Fibroblast of skin of right quadriceps (primary cell): ENCODE measurements at places on chromosomes 16 and 17.

- peak; percentile 39 for DNase-seq
Measured at GRCh38 chr16:51500306-51500705, 349.2 kb upstream of the SALL1 start.

- peak; percentile 73 for DNase-seq
Measured at GRCh38 chr17:65515959-65516948, 45.2 kb downstream of the AXIN2 start.

DNA sequence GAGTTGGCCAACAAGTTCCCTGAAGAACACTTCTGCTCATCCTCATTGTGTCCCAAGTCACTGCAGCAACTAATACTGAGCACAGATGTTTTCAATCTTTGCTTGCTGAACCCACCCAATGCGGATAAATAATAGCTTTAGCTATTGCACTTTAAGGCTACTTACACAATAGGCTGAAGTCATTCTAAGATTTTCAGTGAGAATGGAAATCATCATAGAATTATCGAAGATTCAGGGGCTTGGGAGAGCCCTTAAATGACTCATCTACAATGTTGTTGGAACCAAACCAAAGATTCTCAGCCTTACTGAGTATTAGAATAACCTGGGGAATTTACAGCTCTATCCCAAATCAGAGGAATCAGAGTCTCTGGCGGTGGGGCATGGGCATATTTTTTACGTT is 51.2 kb downstream of the SYCE1L start:
- peak; percentile 40 for DNase-seq

- no peak for DNase-seq
Measured at GRCh38 chr16:88072571-88073001, 121.4 kb downstream of the BANP start.

DNA sequence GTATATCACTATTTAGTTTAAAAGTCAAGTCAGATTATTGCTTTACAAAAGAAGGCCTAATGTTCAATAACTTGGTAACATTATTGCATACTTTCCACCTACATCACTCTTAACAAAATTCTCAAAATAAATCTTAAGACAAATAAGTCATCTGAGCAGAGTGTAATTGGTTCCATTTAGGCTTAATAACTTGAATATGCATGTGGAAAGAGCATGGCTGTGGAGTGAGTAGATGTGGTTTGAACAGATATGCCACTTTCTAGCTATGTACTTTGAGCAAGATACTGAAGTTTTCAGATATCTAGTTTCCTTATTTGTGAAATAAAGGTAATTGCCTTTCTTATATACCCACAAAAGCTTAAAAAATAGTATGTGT is 6.7 kb upstream of the EVI2A start:
- peak; percentile 81 for DNase-seq

DNA sequence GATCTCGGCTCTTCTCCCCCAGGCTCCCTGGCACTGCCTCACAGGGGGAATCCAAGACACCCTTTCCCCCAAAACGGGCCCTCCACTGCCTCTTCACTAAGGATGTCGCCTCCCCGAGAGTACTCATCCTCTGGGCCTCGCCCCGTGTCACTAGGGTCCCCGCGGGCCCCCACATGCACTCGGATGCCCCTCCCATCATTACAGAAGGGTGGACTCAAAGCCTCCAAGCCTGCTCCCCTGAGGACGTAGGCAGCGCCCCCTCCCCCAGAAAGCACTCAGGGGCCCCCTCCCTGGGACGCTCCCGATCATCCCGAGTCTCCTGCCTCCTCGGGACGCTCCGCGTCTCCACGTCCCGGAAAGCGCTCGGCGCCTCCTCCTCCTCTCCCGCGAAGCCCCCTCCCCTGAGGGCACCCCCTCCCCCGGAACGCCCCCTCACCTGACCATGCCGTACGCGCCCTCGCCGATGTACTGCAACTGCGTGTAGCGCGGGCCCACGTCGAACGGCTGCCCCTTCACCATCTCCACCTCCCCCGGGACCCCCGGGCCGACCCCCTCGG is 338 bp downstream of the MAPK3 start:
- DNase-seq, result peak; percentile 8

DNA sequence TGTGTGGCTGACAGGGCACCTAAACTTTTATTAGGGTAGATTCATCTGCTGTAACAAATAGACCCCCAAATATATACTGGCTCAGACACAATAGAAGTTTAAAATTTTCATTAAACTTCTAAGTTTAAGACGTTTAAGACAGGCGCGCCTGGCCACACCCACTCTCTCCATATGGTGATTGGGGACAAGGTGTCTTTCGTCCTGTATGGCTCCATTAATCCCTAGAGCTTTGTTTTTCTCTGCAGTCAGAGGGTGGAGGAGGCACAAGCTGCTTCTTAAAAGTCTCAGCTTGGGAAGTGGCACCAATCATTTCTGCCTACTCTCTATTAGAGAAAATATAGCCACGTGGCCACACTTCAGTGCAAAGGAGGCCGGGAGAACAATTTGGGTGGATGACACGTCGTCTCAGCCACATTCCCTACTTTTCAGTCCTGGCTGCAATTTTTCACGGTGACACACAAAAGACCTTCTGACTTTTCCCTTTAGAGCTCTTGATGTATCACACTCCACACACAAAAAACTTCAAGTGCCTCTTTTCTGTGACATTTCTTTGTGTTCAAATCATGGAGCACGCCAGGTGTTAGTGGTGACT is 125.5 kb upstream of the CACNG3 start:
- DNase-seq, result no peak

DNA sequence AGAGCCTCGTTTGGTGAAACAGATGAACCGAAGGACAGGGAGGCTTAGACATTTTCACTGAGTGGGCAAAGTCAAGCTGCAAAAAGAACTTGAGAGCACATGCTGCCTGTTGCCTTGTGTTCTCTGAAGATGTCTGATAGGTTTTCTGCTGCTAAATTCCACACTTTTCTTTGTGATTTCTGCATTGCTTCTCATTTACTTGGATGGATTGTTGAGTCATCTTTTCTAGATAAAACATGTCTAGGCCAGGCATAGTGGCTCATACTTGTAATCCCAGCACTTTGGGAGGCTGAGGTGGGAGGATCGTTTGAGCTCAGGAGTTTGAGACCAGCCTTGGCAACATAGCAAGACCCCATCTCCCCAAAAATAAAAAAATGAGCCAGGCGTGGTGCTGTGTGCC is 80.4 kb upstream of the CLEC18A start:
- no peak for DNase-seq

DNA sequence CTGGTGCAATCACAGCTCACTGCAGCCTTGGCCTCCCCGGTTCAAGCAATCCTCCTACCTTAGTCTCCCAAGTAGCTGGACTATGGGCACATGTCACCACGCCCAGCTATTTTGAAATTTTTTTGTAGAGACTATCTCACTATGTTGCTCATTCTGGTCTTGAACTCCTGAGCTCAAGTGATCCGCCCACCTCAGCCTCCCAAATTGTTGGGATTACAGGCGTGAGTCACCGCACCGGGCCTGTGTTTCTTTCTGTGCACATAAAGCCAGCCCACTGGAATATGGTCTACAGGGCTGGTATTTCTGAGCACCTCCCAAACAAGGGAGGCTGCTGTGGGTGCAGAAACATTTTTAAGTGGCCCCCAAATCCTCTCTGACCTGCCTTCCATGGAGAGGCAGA is 8.4 kb downstream of the TMEM95 start:
- no peak for DNase-seq

DNA sequence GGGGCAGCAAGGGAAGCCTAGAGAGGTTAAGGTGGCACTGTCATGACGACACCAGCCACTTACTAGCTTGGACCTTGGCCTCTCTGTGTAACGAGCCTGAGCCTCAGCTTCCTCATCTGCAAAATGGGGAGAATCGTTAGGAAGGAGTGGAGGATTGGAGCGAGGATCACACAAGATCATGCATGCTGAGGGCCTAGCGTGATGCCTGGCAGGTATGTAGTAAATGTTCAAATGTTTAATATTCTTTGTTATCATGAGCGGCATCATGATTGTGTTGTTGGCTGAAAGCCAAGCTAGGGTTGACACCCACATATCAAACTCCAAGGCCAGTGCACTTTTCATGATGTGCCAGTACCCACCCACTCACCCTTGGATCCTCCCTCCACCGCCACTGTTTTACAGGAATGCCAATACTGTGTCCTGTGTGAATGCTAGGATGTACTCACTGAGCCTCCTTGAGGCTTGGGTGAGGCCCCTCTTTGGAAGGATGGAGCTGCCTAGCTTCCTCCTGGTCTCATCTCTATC is 192.5 kb downstream of the MSI2 start:
- no peak for DNase-seq

- DNase-seq, result no peak
Measured at GRCh38 chr17:29927546-29927945, 2.5 kb downstream of the SSH2 start.

DNA sequence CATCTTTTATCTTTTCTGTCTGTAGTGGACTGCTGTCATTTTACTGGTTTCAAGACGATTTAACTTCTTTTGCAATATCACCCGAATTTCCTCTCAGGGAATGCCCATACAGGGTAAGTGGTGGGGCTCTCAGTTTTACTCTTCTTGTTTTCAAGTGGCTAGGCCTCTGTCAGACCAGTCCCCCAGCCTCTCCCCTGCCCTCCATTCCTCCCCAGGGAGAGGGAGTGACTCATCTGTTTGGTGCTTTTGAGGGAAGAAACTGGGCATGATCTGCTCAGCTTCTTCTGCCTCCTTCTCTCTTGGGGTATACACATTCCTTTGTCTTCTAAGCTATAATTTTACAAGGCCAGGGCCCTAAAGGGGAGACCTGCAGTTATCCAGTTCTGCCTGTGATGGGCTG is 332.0 kb downstream of the CBLN1 start:
- DNase-seq, result peak; percentile 63

DNA sequence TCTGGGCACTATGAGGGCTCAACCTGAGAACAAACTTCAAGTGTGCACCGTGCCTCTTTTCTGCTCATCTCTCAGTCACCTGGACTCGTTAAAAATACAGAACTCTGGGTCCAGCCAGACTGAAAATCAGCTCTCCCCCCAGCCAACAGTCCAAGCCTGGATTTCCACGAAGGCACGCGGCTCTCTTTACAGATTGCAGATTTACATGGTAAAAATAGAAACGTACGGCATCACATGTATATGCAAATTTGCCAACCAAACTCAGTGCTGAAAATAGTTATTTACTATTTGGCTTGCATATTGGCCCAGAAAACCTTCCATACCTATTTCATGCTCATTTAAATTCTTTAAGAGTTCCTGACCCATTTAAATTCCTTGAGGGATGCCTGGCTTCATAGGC is 315.8 kb downstream of the MAF start:
- DNase-seq, result no peak

- DNase-seq, result no peak
Measured at GRCh38 chr17:2191785-2192184, 111.8 kb downstream of the SMG6 start.

DNA sequence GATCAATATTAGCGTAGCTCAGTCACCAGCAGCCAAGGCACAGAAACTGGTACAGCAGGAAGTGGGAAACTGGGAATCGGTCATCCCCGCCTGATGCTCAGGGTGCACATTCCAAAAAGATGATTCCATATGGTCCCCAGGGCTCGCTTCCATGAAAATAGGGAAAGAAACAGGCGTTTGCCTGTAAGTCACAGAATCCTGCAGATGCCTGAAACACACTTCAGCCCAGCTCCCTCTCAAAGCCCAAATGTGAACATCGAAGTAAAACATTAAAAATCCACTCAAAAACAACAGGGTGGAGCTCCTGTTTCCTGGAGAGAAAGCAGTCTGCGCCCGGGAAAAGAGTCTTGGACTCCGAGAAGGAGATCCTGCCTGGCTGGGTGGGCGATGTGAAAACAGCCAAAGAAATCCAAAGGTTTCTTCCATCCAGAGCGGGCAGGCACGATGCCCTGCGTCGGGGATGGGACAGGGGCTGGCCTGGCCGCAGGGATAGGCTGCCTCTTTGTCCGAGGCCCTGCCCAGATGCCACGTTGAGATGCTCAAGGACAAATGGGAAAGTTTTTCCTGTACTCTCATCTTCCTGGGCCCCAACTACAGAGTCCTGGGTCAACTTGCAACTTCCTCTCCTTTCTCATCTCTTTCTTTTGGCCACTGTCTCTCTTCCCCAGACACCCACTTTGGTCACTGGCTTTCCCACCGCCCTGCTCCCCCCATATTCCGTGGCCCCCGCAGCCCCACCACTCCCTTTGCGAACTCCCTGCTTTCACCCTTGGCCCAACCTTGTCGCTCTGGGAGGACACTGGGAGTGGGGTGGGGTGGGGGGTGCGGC is 743 bp downstream of the WIPI1 start:
- peak; percentile 88 for DNase-seq

DNA sequence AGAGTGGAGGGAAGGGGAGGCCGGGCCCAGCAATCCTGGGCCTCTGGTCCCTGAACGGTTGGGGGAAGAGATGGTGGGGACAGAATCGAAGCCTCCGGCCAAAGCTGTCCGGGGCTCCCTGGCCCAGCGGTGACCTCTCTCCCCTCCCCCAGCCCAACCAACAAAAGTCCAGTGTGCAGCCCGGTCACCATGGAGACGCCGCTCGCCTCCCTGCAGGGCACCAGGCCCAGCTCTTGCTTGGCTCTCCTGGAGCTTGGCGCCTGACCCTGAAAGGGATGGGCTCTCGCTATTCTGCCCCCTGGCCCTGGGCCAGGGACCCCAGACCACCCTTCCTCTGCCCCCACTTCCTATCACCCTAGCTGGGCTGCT is 1.3 kb downstream of the METRN start:
- no peak for DNase-seq

- DNase-seq, result no peak
Measured at GRCh38 chr17:70274255-70274654, 104.9 kb downstream of the KCNJ2 start.

GRCh38 chr16:12006637-12007036 is 30.1 kb downstream of the SNX29 start:
- no peak for DNase-seq

DNA sequence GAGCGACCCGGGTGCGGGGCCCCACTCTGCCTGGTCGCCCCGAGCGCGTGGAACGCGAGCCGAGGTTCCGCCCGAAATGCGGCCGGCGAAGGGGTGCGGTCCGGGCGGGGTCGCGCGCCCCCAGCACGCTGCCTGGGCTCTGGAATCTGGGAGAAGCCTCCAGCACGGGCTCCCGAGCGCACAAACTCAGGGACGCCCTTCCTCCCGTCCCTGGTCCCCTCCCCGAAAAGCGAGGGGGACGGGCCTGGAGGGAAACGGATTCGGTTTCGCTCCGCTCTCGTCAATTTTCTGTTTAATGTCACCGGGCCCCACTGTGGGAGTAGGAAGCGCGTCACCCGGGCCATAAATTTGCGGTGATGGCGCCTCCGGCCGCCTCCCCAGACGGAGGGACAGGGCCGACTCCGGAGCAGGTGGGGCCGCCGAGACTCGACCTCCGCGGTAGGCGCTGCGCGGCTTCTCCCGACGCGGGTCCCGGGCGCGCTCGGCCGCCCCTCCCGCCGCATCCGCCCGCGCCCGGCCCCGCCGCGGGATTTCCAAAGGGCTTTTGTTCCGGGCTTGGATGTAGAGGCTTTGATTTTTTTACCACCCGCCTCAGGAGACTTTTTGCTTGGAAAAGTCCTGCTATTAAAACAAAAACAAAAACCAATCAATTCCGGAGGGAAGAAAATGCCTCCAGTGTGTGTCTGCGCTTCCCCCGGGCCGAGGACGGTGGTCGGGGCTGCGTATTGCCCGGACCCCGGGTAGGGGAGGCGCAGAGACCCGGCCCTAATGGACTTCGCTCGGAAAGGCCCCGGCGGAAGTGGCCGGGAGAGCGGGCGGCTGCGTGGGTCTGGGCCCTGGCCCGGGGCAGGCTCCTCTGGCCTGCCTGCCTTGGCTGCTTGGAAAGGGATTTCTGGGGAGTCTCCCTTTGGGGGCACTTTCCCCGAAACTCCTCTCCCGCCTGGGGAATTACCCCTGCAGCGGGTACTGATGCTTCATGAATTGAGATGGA is 7.9 kb upstream of the BAHCC1 start:
- DNase-seq, result peak; percentile 82

GRCh38 chr17:71187145-71187878 is 933.5 kb upstream of the SOX9 start:
- no peak for DNase-seq
